ENCODE measurements at places on chromosomes 6 and 20.

GRCh38 chr20:5770987-5771318 lies 20.8 kb downstream of the SHLD1 start:
- no peak for DNase-seq

GRCh38 chr20:2341336-2341735 lies 39.4 kb upstream of the TGM6 start:
- no peak for DNase-seq

GRCh38 chr6:106356378-106356777 lies 4.1 kb upstream of the CRYBG1 start:
- DNase-seq, result no peak

GRCh38 chr6:170444056-170444591 lies 109.0 kb downstream of the PSMB1 start:
- DNase-seq, result no peak

GRCh38 chr6:105753620-105754211 lies 332.4 kb upstream of the PRDM1 start:
- DNase-seq, result no peak

Measured in anterior cingulate cortex (tissue), 58 donors.